Stimulated activated CD4-positive, alpha-beta T cell treated with anti-CD3 and anti-CD28 coated beads, Interleukin-12 subunit alpha, Interleukin-12 subunit beta, amount 100 ng/mL, for 48 hours (primary cell): ENCODE measurements at places on chromosomes 6 and 20.

DNA sequence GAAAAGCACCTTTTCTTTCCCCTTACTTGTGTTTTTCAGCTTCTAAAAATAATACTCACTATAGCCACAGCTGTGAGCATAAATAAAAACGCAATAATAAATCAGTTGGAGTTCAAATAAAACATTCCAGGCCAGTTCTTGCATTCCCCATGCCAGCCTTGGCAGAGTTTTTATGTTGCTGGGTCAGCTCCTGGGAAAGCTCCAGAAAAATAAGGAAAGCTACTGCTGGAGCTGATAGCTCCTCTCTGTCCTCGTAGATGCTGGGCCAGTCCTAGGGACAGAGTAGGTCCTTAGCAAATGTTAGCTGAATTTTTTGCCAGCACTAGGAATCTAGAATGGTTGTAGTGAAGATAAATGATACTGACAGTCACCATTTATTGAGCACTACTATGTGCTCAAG, 389.0 kb upstream of the SYNCRIP start:
- no peak for DNase-seq

DNA sequence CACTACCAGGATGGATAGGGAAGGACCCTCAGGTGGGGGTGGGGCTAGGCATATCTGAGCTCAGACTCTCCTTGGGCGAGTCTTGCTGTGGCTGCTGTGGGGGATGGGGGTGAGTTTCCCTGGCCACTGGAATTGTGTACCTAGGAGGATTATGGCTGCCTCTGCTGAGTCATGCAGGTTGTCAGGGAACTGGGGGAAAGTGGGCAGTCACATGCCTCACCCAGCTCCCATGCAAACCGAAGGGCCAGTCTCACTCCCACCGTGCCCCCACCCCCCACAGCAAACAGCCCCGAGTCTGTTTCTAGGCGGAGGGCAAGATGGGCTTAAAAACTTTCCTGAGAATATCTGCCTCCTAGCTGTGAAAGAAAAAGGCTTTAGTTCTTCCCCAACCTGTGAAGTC, 210.3 kb upstream of the FERMT1 start:
- no peak for DNase-seq

DNA sequence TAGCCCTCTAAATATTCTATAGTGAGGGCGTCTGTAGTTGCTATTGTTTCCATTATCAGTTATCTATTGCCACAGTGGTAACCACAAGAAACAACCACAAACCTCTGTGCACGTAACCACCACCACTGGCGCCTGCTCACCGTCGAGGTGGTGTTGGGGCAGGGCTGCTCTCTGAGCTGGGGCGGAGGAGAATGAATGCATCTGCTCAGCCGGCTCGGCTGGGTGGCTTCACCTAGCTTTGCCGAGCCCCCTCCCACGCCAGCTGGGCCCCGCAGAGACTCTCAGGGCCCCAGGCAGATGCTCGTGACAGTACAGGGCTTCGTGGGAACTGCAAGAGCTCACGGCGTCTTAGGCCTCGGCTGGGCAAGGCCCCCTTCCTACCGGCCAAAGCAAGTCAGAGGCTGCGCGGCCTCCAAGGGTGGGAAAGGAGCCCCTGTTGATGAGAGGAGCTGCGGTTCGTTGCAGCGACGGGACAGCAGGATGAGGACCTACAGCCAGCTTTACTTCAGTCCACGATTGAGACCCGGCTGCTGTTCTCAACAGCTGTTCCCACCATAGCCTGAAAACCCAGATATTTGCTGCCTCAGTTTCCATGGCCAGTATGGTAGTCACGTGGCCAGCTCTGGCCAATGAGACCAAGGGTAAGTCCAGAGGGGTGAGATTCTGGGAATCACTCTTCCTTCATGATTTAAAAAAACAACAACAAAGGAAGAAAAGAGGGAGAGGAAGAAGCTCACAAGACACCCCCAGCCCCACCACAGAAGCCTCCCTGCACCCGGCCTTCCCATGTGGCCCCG, 120.2 kb upstream of the AFDN start:
- peak; percentile 57 for DNase-seq

DNA sequence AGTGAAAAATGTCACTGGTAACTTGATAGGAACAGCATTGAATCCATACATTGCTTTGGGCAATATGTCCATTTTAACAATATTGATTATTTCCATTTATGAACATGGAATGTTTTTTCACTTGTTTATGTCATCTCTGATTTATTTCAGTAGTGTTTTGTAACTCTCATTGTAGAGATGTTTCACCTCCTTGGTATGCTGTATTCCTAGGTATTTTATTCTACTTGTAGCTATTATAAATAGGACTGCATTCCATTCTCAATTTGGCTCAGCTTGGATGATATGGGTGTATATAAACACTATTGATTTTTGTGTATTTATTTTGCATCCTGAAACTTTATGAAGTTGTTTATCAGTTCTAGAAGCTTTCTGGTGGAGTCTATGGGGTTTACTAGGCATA, 730.3 kb downstream of the DOK5 start:
- no peak for DNase-seq

- no peak for DNase-seq
Measured at GRCh38 chr6:134510142-134510541, 192.2 kb upstream of the SGK1 start.
